ENCODE measurements at places on chromosomes 12 and 14.

GRCh38 chr14:33879684-33880286, 71.1 kb downstream of the EGLN3 start:
- no peak for DNase-seq

- DNase-seq, result no peak
Observed at GRCh38 chr14:70156592-70156991, 32.2 kb downstream of the SLC8A3 start.

DNA sequence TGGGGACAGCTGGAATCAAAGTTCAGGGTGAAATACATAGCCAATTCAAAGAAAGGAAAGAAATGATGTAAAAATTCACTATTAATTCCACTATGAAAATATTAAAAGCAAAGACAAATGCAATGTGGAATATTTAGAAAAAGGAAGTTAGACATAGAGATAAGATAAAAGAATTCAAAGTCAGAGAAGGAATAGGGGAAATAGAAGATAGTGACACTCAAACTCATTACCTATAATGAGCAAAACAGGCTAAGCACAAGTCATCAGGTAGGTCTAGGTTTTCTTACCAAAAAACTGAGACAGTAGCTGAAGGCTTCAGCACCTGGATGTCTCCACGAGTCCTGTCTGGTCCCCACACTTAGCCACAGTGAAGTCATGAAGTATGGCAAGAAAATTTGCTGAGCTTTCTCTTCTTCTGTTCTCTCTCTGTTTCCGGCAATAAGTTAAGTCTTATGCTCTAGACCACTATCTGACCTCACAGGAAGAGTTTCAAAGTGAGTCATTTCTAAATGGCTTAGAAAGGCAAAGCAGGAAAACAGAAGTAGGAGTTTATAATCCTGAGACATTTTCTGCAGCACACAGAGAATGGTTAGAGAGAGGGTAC, at the start of gene C3AR1:
TSS of gene C3AR1 (minus strand) at position 369 of the 604 bp plus-strand sequence. CDS start 6,174 bp downstream, outside the sequence.
- DNase-seq, result no peak

- no peak for DNase-seq
Observed at GRCh38 chr14:50403419-50403818, 6.7 kb upstream of the CDKL1 start.

GRCh38 chr12:124792961-124793441, 70.7 kb downstream of the SCARB1 start:
- DNase-seq, result no peak

DNA sequence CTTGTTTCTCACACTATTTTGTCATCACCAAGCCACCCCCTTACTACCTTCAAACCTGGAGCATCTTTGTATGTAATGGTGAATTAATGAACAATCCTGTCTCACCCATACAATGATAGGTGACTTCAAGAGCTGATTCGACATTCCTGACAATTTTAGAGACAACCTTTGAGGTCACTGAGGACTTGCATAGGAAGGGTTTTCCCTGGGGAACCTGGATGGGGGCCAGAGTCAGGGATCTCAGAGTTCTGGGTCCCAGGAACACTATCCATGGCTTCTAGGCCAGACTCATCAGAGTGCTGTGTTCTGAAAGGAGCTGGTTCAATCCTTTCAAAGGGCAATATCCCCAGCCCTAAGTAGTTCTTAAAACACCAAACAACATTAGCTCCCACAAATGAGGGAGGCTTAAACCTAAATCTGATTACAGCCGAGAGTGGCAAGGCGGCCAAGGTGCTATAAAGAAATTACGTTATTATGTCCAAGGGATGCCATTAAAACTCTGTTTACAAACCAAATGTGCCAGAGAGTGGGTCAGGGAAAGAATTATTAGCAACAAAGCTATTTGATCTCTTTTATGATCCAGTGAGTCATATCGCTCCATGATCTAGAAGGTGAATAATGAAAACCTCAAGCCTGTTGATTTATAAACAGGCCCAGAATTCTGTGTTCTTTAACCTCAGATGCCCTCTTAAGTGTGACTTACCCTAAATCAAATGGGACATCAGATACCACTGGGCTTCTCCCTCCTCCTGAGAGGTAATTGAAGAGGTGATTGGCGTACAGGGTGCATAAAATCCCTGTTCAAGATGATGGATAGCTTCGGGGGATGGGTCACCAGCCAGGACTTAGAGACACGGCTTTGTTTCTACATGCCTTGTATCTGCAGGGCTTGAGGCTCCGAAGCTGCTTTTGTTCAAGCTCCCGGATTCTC, 230.2 kb upstream of the TBX3 start:
- no peak for DNase-seq

DNA sequence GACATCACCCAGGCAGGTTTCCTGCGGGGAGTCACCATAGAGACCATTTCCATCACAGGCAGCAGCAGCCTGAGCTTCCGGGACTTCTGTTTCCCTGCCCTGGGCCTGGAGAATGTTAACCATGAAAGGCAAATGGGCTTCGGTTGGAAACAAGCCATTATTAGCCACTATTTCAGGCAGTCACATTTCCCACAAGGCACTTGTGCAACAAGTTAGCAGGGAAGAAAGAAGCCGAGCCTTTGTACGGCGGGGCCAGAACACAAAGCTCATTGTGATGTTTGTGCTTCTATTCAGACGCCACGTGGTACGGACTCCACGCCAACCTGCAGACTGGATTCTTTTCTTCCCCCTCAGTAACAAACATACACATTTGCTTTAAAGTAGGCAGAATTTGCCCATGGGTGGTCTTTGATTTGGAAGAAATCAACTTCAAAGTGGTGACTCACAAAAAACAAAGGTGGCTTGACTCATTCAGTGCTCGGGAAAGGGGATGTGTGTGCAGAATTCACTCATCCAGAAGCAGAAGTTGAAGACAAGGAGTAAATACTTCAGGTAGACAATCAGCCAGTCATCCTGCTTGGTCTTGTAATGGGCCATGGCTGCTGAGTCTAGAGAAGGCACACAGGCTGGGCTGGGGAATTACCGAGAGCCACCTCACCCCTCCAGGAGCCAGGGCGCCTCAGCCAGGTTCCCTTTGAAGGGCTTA, 154.2 kb upstream of the PRMT8 start:
- peak; percentile 10 for DNase-seq

DNA sequence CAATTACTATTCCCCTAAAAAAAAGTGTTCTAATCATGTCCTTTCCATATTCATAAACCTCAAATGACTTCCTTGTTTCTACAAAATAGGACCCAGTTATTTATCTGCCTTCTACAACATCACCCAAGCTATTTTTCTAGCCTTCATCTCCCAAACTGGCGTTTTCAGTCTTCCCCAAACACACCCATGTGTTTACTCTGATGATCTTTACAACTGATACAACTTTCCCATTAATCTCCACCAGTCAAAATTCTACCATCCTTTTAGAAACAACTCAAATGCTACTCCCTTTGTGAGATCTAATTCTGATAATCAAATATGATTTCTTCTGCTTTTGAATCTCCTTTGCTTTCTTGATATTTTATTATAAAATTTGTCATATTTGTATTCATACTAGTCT, 114.5 kb downstream of the DUSP6 start:
- DNase-seq, result no peak

DNA sequence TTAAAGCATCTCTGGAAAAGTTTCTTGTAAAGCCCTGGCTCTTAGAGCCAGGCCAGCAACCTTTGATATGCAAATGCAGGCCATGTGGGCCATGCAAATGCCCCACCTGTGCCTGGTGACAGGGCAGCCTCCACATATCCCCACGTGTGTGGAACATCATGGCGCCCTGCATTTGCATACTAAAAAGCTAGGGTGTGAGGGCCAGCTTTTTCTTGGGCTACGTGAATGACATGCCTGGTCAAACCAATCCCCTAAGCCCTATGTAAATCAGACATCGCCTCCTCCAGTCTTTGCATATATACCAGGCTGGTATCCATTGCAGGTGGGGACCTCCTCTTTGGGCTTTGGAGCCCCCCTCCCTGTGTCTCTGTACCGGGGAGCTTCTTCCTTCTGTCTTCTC, 6.4 kb downstream of the CSRP2 start:
- DNase-seq, result no peak

DNA sequence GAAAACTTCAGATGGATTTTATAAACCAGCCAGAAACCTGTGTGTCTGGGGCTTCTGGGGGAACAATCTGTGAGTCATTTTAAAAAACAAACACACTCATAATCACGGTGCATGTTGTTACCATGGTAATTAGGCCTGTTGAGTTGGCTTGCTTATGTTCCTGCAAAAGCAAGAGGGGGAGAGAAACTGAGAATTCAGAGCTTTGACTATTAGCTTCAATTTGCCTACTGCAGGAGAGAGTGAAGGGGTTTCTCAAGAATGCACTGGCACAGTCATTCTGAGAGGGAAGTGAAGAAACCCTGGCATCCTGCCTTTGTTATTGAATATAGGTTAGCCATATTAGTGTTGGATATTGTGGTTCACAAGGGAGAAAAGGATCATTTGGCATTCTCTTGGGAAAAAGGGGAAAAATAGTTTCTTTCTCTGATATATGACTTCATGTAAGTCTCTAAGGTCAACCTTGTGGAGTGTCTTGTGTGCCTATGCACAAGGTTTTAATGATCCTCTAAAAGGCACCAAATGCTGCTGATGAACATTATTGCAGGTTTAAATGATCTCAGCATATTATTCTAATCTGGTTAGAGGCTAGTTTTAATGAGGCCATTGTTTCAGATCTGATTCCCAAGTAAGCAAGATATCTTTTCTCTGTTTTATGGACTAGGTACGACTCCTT, 12.9 kb downstream of the GNG2 start:
- no peak for DNase-seq

GRCh38 chr12:51692016-51692415, 101.0 kb downstream of the SCN8A start:
- no peak for DNase-seq

DNA sequence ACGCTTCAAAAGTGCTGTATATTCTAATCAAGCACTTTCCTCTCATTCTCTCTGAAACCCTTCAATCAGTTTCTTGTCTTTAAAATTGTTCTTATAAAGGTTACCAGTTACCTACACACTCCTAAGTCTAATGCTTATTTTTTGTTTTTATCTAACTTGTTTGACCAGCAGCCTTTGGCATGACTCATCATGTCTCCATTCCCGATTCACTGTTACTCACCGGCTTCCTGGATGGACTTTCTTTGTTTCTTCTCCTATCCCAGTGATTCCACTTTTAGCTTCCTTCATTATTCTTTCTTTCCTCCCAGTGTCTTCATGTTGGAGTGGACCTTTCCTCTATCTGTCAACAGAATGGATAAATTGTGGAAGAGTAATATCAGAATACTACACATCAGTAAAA, 368.6 kb upstream of the CCDC196 start:
- no peak for DNase-seq

GRCh38 chr12:20548611-20549010, 146.5 kb upstream of the SLCO1C1 start:
- no peak for DNase-seq

- DNase-seq, result no peak
Observed at GRCh38 chr12:19415563-19415962, 23.7 kb upstream of the AEBP2 start.

DNA sequence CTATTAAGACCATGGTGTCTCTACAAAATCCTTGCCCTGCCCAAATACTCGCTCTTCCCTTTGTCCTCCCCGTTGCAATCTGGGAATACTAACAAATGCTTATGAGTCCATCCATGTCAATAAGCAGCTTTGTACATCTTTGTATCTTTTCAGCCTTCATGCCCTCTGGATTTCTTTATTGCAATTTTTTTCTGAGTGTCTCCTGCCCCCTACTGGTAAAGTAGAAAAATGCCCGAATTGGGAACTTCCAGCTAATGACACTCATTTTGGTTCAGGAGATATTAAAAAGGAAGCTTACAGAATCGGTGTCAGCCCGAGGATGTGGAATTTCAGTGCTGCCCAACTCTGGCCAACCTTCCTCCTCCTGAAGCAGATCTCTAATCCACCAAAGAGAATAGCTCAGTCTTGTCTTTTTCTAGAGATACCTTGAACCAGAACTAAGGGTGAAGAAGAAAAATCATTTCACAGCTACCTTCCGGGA, 46.0 kb downstream of the SH2B3 start:
- no peak for DNase-seq

- no peak for DNase-seq
Observed at GRCh38 chr12:112928978-112929377, 9.3 kb upstream of the OAS3 start.

DNA sequence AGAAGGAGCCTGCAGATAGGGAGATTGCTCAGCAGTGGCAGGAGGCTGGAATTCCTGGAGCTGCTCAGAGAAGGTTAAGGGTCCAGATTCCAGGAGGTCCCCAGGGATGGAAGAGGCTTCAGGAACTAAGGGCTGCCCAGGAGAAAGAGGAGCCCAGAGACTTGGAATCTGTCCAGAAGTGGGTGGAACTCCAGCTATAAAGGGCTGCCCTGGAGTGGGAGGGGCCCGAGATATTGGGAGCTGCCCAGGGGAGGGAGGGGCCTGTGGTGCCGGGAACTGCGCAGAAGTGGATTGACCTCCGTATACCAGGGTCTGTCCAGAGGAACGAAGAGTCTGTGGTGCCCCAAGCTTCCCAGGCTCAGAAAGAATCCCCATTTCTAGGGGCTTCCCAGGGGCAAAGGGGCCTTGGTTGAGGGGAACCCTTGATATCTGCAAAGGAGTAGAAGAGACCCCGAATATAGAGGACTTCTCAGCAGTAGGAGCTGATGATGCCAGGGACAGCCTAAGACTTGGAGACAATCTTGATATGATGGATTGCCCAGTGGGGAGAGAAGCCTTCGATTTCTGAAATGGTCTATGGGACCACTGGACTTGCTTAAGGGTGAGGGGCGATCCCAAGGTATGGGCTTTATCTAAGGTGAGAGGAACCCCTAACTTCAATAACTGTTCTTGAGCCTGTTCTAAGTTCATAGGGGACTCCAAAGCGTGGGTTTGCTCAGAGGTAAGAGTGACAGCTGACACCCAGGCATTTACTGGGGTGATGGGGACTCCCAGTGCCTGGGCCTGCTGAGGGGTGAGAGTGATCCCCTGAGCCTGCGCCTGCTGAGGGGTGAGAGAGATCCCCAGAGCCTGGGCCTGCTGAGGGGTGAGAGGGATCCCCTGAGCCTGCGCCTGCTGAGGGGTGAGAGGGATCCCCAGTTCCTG, 45.0 kb downstream of the FAM186A start:
- DNase-seq, result no peak

GRCh38 chr14:41051801-41052200, 554.9 kb upstream of the LRFN5 start:
- no peak for DNase-seq

DNA sequence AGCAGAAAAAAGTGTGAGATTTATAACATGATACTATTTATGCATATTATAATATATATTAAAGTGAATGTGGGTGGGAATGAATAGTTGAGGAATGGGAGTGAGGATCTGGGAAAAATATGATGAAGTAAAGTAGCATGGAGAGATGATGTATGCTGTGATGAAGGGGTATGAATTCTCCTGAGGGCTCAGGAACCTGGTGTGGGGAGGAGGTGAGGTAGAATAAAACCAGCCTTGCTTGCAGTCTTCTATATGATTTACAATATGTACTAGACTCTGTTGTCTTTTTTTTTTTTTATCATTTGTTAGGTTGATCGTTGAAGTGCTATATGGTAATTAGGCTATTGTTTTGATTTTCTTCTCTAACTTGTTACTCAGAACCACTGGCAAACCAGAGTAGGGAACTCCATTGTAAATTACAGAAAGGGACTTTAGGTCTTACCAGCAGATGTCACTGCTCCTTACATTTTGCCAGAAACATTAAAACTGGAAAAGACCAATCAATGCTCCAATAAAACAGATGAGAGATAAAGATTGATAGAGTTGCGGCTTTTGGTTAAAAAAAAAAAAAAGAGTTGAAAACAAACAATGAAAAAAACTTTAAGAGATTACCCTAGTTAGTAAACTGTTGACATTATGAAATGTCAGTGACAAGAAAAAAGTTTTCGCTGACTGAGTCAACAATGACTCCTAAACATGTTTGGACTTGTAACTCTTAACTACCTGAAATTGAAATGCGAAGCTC, 39.9 kb downstream of the ATL1 start:
- DNase-seq, result no peak

Measured in neural crest cell (in vitro differentiated cells).